ENCODE measurements at places on chromosomes 13 and 19.

GRCh38 chr13:71607575-71607974, 259.4 kb downstream of the DACH1 start:
- no peak for DNase-seq

GRCh38 chr19:35063940-35064818, 22.7 kb downstream of the HPN start:
- DNase-seq, result no peak

GRCh38 chr13:49563516-49563915, 21.8 kb downstream of the RCBTB1 start:
- DNase-seq, result no peak

- DNase-seq, result no peak
Measured at GRCh38 chr13:33615436-33615835, 202.5 kb upstream of the RFC3 start.

DNA sequence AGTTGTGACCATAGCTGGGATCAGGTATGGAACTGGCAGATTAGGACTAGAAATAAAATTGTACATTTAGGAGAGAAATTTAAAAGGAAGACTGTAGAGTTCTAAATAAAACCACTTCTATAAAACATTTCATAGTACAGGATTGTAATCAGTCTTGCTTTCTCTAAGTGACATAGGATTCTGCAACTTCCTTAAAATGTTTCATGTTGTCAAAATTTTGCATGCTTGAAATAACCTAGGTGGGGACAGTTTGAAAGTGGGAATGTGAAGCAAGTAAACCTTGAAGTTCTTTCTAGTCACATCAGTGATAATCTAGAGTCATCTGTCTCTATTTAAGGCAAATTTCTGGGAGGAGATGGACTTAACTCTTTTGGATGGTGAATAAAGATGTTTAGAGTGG, 6.7 kb downstream of the TM9SF2 start:
- no peak for DNase-seq

DNA sequence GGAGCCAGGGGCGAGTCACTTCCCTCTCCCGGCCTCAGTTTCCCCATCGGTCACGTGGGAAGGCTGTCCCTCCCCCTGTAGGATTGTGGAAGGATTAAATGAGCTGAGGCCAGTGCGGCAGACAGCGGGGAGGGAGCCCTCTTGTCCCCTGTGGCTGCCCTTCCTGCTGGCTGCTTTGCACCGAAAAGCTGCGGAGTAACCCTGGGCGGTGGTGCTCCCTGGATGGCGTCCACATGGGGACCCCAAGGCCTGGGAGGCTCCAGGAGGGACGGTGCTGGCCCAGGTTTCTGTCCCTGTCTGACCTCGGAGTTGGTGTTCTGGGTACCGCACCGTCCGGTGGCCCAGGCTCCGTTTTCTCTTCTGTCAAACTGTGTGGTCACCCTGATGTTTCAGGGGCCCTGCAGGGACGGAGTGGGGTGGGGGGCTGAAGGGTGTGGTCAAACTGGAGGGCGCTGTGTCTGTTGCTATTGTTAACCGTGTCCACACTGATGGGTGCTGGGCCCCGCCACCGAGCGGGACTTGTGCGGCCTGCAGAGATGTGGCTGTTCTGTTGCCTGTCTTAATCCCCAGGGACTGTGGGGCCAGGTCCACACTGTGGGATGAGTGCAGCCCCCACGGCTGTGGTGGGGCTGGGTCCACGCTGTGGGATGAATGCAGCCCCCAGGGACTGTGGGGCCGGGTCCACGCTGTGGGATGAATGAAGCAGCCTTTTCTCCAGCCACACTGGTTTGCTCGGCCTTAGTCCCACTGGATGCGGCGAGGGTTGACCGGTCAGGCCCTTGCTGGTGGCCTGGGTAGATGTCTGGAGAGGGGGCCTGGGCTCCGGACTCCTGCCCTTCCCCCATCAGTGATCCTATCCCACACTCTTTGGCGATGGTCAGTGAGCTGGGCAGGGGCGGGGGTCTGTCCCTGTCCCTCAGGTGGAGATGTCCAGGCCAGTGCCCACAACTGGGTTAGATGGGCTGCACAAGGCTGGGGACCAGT, 6.9 kb downstream of the GNA11 start:
- DNase-seq, result no peak

GRCh38 chr13:100106005-100106404, 17.1 kb downstream of the PCCA start:
- DNase-seq, result no peak

DNA sequence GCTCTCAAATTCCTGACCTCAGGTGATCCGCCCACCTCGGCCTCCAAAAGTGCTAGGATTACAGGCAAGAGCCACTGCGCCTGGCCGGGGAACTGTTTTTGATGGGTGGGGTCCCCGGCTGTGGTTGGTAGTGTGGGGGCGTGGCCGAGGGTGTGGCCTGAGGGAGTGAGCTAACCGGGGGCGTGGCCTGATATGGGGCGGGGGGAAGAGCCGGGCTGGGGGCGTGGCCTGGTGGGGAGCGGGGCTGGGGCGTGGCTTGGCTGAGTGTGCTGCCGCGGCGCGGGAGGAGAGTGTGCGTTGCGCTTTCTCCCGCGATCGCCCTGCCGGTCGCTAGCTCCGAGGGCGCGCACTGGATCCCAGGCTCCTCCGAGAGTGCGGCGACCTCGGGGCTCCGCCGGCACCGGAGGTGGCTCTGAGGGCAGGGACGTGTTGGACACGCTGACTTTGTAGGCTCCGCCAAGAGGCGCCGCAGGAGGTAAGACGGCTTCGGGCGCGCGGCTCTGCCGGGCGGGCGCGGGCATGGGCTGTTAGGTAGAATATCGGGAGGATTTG, at the start of gene SPATA13:
SPATA13 (plus strand) TSS at position 263 of the 552 bp plus-strand sequence. CDS start 62,210 bp downstream, outside the sequence.
- peak; percentile 88 for DNase-seq

GRCh38 chr19:6947745-6948144, 60.4 kb downstream of the ADGRE1 start:
- DNase-seq, result peak; percentile 6

All from stimulated activated CD4-positive, alpha-beta T cell treated with anti-CD3 and anti-CD28 coated beads, Interleukin-1b, Interleukin-23, amount 100 ng/mL, for 1 hour (primary cell).